SW 1271 (cell line): ENCODE measurements at places on chromosomes 6 and 20.
A peak's percentile ranks its signal among the peaks of the same experiment; 100 is the strongest.

GRCh38 chr6:83169106-83169505 is 24.0 kb downstream of the PGM3 start:
- no peak for DNase-seq

- DNase-seq: no peak
Observed at GRCh38 chr6:75481936-75482593, 11.5 kb downstream of the FILIP1 start.

DNA sequence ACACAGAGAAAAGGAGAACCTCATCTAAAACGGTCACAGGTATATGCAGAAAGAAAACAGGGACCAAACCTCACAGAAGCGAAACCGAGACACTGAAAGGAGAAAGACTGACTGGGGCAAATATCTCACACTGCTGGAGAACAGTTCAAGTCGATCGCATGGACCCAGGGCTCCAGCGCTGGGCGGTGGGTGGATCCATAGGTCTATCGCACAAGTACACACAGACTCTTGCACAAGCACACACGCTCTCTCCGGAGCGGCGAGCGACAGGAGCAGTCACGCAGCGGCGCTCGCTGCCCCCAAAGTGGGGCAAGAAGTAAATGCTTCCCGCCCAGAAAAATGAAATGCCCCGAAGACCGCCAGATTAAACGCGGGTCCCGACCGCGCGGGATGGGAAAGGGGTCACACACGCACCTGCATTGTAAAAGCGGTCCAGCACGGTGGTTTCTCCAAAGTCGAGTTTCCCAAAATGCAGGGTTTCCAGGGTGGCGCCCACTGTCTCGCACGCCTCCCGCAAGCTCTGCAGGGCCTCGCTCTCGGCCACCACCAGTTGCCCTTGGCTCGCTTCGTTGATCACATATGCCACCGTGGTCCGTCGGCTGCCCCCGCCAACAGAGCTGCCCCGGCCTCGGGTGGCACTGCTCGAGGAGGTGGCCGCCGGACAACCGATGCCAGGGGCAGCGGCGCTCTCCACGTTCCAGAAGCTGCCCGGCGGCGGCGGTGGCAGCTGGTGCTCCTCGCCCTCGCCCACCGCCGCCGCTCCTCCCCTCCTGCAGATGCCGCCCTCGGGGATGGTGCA is 782 bp downstream of the MAP3K5 start:
- DNase-seq: peak; percentile 66

DNA sequence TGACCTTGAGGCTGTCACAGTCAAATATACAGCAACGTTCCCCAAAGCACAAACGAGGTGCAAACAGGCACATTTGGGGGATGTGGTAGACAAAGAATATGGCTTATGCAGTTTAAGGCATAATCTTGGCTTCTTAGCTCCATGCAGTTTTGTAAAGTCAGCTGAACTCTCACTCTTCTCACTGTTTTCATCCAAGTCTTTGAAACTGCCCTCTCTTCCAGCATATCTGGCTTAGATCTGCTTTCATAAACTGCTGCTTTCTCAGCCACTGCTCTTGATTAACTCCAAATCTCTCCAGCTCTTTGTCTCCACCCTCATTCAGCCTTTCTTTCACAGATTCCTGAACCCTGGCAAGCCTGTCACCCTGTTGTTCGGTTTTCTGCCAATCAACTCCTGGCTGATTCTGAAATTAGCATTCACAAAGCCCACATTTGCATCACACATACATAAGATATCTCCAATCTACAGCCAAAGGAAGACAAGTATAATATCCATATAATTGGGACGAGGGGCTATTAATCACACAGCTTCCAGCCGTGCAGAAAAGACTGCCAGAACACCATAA is 301.1 kb upstream of the RNF217 start:
- no peak for DNase-seq

DNA sequence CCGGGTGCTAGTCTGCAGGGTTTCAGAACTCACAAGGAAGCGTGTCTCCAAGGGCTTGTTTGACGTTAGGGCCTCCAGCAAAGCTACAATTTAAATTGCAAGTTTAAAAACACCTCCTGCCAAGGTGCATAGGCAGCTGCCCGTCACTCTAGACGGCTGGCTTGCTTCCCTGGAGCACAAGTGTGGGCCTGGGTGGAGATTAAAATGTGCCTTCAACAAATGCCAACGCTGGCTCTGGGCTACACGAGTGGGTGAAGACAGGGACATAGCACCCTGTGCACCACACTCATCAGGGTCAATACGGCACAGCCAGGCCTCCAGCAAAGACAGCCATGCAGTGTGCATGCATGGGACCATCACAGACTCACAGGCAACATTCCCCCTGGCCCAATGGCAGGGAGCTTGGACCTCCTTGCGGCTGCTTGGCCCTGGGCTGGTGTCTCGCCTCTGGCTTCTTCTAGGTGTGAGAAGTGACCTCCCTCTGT is 48.4 kb upstream of the FRMD1 start:
- no peak for DNase-seq

- peak; percentile 96 for DNase-seq
Observed at GRCh38 chr6:24666641-24667377, at the start of the genes ACOT13 and TDP2. Gene ACOT13 (plus strand): TSS chr6:24667077. CDS start chr6:24667264, 187 bp downstream. Gene TDP2 (minus strand): TSS chr6:24666899. CDS start chr6:24666862, 37 bp downstream.

GRCh38 chr6:14440215-14440910 is 322.8 kb downstream of the CD83 start:
- DNase-seq: no peak
